ENCODE measurements at places on chromosomes 3 and 15.
A peak's percentile ranks its signal among the peaks of the same experiment; 100 is the strongest.

GRCh38 chr3:149688122-149688757 lies 30.4 kb upstream of the WWTR1 start:
- DNase-seq: no peak

DNA sequence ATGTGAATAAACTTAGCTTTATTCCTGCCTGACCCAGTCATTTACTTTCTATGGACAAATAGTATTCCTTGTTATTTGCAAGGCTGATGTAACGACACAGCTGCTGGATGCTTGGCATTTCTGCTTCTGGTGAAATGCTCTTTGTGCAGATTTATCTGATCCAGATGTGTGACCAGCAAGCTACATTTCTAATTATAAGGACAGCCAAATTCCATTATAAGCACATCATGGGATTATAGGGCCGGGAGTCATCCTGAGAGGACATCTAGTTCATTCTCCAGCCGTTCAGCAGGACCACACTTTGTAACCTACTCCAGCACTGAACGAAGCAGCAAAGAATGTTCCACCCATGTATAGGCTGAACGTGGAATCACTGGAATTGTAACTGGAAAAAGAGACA lies 42.9 kb downstream of the FNDC3B start:
- DNase-seq: no peak

- no peak for DNase-seq
Observed at GRCh38 chr3:70905491-70905890, 593.1 kb upstream of the MDFIC2 start.

DNA sequence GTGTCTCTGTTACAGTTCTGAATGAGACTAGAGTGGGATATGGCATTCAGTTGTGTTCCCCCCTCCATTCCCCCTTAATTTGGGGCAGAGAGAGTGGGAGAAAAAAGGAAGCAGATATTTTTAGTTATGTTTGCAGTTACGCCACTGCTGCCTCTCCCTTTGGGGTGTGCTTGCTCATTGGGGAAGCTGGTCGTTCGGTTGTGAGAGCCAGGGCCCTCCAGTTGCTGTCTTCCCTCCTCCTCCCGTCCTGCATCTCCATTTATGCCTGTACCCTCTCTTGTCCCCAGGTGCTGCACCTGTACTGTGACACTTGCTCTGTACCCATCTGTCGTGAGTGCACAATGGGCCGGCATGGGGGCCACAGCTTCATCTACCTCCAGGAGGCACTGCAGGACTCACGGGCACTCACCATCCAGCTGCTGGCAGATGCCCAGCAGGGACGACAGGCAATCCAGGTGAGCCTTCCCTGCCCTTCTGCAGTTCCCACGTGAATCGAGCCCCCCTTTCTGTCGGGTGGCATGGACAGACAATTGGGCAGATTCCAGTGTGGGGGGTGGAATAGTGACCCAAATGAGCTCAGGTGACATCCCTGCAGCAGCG lies 55.8 kb downstream of the TRIM71 start:
- DNase-seq: no peak

GRCh38 chr3:156619376-156619775 lies 55.0 kb upstream of the TIPARP start:
- DNase-seq: no peak

- no peak for DNase-seq
Observed at GRCh38 chr3:103818800-103819199, 1384.0 kb downstream of the ZPLD1 start.

GRCh38 chr3:194196876-194197275 lies 60.9 kb downstream of the HES1 start:
- no peak for DNase-seq

DNA sequence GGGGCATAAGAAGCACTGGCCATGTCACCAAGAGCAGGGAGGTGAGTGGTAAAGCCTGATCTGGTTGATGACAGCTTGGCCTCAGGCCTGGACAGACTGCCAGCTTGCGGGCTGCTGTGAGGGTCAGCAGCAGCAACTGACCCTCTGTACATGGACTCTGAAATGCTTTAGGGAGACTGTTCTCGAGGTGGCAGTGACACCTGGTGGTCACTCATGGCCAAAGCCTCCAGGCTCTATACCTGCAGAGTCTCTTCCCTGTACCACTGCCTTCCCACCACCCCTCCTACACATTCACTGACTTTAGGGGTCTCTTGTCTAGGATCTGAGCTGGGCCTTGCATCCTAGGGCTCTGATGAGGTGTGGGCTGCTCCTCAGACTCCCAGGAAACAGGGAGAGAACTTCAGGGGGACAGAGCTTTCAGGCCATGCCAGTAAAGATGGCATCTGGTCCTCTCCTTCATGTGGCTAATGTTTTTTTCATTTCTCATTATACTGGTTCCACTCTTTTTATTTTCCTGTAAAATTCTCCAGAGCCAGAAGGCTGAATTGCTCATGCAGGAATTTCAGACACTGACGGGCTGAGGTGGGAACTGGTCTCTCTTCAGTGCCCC lies 17.2 kb upstream of the TIMP4 start:
- DNase-seq: peak; percentile 17

GRCh38 chr3:51719410-51720025 lies 12.7 kb downstream of the GRM2 start:
- no peak for DNase-seq

DNA sequence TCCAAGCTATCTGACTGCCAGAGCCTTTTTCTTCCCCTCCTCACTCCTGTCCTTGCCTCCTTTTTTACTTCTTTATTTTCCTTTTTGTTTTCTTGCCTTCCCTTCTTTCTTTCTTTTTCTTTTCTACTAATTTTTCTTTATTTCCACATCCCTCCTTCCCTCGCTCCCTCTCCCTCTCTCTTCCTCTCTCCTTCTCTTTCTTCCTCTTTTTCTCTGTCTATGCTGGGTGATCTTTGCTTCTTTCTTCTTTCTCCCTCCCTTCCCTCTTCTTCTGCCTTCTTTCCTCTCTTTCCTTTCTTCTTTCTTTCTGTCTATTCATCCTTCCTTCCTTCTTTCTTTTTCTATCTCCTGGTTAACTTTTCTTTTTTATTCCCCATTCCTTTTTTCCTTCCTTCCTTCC lies 564.8 kb downstream of the NSUN3 start:
- no peak for DNase-seq

DNA sequence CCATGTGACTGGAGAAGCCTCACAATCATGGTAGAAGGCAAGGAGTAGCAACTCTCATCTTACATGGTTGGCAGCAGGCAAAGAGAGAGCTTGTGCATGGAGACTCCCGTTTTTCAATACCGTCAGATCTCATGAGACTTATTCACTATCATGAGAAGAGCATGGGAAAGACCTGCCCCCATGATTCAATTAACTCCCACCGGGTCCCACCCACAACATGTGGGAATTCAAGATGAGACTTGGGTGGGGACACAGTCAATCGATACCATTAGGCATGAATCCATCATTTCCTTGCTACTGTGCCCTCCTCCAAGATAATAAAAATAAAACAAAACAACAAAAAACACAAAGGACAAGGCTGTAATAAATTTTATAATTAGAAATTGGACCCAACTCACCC lies 384.7 kb upstream of the MEIS2 start:
- no peak for DNase-seq

DNA sequence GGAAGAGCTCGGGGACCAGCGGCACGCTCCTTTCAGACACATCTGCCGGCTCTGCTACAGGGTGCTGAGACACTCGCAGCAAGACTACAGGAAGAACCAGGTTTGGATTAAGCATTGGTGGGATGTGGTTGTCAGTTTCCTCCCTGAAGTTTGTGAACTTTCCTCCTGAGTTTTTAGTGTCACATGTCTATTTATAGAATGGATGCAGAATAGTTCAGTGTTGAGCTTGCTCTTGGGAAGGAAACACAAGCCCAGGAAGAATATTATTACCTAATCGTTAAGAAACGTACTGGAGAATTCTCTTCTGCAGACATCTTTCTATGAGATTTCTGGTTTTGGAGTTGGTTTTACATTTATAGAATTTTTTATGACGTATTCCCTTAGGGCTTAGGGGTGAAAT lies 172.0 kb downstream of the ITPR1 start:
- DNase-seq: no peak

- no peak for DNase-seq
Observed at GRCh38 chr3:112610121-112610520, 30.8 kb downstream of the CCDC80 start.

All from activated naive CD4-positive, alpha-beta T cell treated with Interleukin-2 at 50 U/mL for 16 hours (primary cell).